COR-L47 (cell line): ENCODE measurements at places on chromosomes 11 and 22.

DNA sequence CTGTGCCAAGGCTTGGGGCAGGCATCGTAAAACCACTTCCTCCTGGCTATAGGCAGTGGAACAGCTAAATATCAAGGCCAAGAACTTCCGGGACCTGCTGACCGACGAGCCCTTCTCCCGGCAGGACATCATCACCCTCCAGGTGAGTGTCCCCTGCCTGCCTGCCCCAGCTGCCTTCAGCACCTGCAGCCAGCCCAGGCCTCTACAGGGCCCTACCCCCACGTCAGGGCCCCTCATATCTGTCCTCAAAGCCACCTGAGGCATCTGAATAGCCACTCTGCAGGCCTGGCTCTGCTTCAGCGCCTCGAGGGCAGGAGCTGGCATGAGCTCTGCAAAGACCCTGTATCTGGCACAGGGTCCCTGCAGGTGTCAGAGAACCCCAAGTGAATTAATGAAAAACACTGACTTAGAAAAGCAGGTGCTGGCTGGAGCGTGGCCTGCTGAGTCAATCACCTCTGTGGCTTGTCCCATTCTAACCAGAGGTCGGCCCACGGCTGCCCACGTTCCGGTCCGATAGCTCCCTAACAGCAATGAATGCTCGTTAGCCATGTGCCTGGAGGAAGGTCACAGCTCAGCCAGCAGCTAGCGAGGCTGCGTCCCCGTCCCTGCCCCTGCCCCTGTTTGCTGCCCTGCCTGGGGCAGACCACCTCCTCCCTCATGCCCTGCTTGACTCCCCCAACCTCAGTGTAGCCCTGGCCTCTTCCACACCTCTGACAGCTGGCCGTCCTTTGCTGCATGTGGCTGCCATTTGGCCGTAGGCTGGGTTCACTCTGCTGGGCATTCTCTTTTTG lies 16.8 kb downstream of the PPIL2 start:
- DNase-seq: no peak

DNA sequence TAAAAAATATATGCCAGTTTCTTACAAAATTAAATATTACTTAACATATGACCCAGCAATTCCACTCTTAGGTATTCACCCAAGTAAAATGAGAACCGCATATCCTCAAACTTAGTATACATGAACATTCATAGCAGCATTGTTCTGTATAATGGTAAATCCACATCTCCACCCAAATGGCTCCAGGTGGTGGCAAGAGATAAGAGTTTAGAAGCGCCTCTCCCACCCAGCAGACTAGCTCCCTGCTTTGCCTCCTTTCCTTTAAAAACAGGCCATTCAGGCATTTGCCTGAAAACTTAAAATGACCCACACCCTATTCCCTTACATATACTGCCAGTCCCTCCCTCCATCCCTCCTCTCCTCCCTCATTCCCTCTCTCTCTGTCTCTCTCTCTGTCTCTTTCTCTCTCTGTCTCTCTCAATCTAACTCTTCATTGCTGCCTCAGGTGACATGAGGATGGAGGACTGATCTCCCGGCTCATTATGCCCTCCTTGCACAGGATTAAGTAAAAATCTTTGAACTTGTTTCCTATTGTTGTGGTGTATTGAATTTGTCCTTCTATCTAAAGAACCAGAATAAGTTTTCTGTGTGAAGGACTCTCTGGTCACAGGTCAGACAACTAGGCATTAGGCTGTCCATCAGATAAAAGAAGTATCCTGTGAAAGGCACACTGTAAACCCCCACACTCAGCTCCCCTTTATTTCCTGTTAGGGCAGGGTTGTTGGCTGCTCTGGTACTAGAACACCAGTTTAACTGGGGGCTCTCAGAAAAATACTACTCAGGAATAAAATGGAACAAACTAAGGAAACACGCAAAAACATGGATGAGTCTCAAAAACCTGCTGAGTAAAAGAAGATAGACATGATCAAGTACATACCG lies 48.3 kb downstream of the RRP8 start:
- no peak for DNase-seq

GRCh38 chr11:116109228-116109627 lies 605.0 kb upstream of the CADM1 start:
- no peak for DNase-seq

DNA sequence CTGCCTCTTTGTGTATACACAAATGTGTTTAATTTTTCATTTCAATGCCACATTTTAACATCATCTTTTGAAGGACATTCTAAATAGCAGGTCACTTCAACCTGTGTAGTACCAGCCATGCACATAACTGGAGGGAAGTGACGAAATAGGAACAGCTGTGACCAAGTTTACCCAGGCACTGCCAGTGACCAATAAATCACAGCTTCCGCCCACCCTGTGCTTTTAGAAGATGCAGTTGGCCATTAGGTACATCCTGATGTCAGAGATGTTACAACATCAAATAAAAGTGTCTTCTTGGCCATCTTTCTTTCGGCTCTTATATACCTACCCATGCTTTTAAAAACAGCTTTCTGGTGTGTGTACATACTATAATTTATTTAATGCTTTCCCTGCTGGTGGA lies 7.8 kb downstream of the LDLRAD3 start:
- no peak for DNase-seq

- DNase-seq: no peak
These were observed 1341.8 kb downstream of the TBC1D22A start for GRCh38 chr22:48104102-48104738.

GRCh38 chr11:130214861-130215530 lies 55.4 kb downstream of the ST14 start:
- DNase-seq: no peak

DNA sequence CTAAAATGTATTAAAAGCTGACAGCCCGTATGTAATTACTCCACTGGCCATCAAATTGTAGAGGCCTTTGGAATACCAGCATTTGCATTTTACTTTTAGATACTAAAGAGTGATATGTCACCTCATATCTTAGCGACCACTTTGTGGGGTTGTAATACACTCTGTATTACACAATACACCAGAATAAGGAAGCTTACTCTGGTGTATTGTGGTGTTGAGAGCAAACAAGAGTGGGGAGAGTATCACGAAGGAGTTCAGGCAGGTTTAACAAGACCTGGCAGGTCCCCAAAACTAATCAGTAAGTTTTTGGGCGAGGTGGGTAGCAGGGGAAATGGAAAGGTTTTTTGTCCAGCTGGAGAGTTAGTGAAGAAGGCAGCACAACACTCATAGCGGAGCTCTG lies 3.2 kb downstream of the NUP50 start:
- no peak for DNase-seq

GRCh38 chr11:94117871-94118270 lies 10.8 kb upstream of the PANX1 start:
- DNase-seq: no peak

DNA sequence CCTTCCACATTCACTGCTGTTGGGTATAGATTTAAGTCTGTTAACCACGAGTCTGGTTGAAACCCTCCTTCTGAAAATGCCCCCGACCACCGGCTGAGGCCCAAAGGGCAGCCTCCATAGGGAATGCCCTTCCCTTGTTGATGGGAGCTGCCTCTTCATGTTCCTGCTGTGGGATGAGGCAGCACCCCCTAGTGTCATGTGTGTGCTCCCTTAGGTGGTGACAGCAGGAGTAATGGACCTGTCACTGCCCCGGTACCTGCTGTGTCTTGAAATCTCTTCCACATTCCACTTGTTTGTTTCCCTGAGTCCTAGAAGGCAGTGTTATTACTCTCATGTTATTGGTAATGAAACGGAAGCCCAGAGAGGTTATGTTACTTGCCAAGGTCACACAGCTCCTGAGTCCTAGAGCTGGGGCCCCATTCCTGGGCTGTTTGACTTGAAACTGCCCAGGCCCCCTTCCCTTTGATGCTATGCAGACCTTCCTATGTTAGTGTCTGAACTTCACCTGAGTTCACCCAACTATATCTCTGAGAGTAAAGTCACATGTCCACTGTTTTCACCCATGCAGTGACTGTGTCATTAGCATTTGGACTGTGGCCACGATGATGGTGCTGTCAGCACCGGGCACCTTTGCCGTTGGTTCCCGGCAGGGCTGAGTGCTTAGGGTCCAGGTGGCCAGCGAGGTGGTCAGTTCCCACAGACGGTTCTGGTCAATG lies 234.3 kb downstream of the TBC1D22A start:
- peak; percentile 19 for DNase-seq

- no peak for DNase-seq
These were observed 10.1 kb upstream of the RPS3 start for GRCh38 chr11:75389276-75389605.

GRCh38 chr11:119461229-119461963 lies 38.4 kb upstream of the THY1 start:
- no peak for DNase-seq

DNA sequence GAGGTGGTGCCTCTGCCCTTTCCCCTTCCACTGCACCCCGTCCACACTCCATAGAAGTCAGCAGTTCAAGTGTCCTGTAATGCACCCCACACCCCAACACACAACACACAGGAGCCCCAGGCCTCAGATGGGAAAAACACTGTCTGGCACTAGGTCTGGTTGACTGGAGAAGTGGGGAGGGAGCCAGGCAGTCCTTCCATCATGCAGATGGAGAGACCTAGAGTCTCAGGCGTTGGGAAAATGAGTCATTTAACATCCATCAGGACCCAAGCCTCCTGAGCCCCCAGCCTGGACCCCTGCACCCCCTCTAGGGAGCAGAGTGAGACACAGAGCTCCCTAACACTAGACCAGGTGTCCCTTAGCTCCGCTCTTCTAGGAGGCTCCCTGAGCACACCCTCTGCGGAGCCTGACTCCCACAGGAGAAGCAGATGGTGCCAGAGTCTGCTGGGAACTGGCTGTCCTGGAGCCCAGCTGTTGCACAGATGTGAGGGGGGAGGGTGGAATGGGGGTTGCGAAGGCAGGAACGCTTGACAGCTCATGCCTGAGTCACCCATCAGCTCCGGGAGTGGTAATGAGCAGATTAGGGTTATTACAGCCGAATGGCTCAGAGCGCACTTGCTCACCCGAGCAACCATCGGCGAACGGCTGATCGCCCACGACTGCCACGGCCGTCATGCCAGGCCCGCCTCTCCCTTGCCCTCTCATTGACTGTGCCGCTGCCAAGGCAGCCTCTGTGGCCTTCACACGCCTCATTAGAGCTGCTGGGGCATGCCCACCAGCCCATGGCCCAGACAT lies 22.1 kb upstream of the SYT7 start:
- no peak for DNase-seq

GRCh38 chr11:15111215-15111614 lies 3.5 kb upstream of the INSC start:
- no peak for DNase-seq

DNA sequence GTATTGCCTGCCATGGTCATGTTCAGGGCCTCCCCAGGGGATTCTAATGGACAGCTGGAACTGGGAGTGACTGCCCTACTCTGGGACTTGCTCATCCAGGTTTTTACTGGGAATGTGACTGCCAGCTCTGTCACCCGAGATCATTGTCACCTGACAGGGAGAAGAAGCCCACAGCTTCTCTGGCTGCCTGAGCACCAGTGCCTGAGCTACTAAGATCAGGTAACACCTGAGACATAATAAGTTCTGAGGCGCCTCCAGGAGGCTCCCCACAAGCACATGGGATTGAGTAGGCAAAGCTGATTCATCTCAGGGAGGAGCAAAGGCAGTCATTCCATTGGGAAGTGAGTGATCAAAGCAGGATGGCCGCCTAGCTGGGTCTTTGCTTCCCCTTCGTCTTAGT lies 84.2 kb upstream of the GALNT18 start:
- no peak for DNase-seq

GRCh38 chr11:890794-891540 lies 19.6 kb downstream of the CHID1 start:
- peak; percentile 88 for DNase-seq

- no peak for DNase-seq
These were observed 10.1 kb downstream of the TCIRG1 start for GRCh38 chr11:68048681-68049508.

DNA sequence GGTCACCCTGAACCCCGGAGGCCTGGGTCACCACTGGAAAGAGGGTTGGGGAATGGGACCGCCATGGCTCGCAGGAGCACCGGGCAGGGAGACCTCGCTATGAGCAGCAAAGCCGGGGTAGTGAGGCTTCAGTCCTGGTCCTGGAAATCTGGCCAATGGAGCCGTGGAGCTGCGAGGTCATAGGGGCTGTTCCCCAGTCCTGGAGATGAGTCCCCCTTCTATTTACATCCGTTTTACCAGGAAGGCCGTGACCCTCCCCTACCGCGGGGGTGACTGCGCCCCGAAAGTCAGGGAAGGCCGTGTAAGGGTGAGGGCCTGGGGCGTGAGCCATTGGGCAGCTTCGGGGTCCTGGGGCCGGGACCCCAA lies 449 bp downstream of the PIDD1 start:
- DNase-seq: no peak

DNA sequence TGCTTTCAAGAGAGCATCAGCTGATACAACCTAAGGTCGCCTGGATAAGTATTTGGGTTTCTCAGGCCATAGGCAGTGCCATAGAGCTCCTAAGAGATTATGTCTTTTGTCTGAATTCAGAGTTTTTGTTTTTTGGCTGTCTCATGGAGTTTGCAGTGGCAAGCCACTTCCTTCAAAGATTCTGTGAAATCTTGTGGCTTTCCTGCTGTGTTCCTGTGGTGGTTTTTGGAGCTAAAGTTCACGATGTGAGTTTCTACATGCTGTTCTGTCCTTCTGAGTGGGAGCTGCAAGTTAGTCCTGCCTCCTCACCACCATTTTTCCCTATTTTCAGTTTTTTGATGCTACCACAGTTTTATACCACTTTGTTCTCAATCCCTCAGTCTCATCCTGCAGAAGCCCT lies 111.4 kb downstream of the COMMD9 start:
- DNase-seq: no peak

- no peak for DNase-seq
These were observed 18.5 kb downstream of the NF2 start for GRCh38 chr22:29621761-29622526.

- DNase-seq: no peak
These were observed 16.1 kb upstream of the OR51M1 start for GRCh38 chr11:5367448-5368074.

GRCh38 chr22:27133681-27134314 lies 476.4 kb downstream of the MIAT start:
- no peak for DNase-seq

- DNase-seq: no peak
These were observed 124.0 kb upstream of the LMO1 start for GRCh38 chr11:8387693-8388092.

- no peak for DNase-seq
These were observed 96.1 kb upstream of the AKIP1 start for GRCh38 chr11:8814923-8815240.

- DNase-seq: no peak
These were observed 328.3 kb upstream of the NARS2 start for GRCh38 chr11:78902771-78903507.

- no peak for DNase-seq
These were observed 420.0 kb downstream of the MN1 start for GRCh38 chr22:27381552-27381951.

DNA sequence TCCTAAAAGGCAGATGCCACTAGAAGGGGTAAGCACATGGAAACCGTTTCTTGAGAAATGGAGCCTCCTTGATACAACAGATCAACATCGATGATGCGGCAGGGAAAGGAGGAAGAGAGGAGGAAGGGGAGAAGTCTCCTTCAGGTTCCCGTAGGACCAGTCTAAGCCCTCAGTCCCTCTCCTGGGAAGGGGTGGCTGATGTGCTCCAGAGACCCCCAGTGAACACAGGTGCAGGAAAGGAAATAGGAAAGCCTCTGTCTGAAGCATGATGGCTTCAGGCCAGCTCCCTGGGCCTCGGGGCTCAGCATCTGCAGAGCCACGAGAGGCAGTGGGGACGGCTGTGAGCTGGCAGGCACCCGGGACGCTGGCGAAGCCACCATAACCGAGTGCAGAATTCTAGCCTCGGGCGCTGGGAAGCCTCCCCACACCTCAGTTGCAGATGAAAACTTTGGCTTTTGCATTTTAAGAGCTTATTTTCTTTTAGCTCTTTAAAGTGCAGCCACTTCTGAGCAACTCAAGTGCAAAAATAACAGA lies 1.8 kb downstream of the SPATA19 start:
- DNase-seq: no peak

GRCh38 chr22:37184816-37185541 lies 3.1 kb downstream of the C1QTNF6 start:
- DNase-seq: no peak
